ENCODE measurements at places on chromosomes 12 and 14.

DNA sequence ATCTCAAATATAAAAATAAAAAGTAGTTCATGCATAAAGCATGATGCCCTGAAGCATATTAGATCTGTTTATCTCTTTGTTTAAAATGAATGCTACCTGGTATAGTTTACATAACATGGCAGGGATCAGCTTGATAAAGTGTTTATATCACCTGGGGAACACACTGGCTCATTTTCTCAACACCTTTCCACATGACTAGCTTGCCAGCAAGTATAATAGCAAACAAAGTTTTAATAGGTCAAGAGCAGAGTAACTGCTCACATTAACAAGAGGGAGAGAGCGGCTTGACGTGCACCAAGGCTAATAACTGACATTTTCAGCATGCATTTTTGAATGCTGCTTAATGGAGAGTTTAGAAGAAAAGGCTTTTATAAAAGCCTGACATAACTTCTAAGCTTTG lies 246.4 kb downstream of the EGLN3 start:
- DNase-seq, result no peak

DNA sequence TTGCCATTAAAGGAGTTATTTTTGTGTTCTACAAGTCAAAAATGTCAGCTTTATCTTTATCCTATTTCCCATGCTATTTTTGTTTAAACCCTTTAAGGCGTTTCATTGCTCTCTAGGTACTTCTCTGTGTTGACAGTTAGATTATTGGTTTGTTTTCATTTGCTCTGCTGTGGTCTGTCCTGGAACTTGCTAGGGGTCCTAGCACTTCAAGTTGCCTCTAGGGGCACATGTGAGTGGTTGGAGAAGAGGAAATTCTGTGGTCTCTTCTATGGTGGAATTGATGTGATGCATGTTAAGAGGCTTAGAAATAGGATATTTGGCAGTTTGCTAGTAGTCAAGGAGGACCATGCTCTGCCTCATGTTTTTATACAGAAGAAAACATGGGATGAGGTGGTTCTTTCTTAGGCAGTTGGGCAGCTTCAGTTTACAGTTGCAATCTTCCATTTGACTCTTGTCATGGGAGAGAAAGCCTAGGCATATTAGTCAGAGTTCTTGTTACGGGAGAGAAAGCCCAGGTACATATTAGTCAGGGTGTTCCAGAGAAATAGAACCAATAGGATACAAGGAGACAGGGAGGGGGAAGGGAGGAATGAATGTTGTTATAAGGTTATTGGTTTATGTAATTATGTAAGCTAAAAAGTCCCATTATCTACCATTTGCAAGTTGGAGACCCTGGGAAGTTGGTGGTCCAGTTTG lies 14.4 kb downstream of the TTLL5 start:
- no peak for DNase-seq

DNA sequence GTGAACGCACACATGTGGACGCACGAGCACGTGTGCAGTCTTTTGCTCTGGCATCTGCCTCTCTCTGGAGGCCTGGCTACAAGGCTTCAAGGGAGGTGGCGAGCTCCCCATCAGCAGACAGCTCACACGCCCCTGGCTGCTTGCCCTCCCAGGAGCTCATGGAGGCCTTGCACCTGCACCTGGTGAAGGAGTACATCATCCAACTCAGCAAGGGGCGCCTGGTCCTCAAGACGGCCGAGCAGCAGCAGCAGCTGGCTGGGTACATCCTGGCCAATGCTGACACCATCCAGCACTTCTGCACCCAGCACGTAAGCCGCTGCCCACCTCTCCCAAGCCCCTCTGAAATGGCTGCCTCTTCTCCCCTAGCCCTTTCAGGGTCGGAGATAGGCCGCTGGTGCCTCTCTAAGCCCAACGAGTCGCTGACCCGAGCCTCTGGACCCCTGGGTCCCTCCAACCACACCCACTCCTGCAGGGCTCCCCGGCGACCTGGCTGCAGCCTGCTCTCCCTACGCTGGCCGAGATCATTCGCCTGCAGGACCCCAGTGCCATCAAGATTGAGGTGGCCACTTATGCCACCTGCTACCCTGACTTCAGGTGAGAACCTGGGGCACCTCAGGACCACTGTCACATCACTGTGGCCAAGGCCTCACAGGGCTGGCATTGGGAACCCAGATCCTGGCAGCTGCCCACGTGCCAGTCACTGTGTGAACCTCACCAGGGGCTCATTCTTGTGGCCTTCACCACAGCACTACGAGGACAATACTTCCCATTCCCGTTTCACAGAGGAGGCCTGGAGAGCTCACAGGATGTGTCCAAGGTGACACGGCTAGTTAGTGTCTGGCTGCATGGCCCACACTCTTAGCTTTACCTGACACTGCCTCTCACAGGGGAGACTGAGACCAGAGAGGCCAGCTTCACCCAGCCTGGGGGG lies 10.2 kb downstream of the TNFAIP2 start:
- no peak for DNase-seq

DNA sequence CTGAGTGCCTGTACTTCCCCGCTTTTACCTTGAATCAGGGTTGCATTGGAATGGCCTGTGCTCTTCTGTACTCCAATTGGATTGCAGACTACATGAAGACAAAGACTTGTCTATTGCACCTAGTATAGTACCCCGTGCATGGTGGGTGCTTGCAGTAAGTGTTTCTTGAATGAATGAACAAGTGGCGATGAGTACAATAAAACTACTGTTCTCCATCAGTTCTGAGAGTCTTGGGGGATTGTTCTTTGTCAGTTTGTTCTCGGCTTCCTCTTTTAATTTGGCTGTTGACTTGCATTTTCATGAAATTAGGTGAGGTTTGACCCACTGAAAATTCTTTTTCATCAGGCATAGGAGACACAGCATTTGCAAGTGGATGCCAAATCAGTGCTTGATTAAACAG lies 34.1 kb downstream of the ERH start:
- DNase-seq, result no peak

DNA sequence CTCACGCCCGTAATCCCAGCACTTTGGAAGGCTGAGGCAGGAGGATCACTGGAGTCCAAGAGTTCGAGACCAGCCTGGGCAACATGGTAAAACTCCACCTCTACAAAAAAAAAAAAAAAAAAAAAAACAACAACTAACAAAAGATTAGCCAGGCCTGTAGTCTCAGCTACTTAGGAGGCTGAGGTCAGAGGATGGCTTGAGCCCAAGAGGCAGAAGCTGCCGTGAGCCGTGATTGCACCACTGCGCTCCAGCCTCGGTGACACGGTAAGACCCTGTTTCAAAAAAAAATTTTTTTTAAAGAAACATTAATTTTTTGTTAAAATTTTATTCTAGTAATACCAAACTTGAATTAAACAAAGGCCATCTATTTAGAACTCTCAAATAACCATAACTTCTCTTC lies 77.8 kb downstream of the PPP2R5E start:
- DNase-seq, result no peak

Data from myocyte (in vitro differentiated cells).